ENCODE measurements at places on chromosomes 5 and 9.

DNA sequence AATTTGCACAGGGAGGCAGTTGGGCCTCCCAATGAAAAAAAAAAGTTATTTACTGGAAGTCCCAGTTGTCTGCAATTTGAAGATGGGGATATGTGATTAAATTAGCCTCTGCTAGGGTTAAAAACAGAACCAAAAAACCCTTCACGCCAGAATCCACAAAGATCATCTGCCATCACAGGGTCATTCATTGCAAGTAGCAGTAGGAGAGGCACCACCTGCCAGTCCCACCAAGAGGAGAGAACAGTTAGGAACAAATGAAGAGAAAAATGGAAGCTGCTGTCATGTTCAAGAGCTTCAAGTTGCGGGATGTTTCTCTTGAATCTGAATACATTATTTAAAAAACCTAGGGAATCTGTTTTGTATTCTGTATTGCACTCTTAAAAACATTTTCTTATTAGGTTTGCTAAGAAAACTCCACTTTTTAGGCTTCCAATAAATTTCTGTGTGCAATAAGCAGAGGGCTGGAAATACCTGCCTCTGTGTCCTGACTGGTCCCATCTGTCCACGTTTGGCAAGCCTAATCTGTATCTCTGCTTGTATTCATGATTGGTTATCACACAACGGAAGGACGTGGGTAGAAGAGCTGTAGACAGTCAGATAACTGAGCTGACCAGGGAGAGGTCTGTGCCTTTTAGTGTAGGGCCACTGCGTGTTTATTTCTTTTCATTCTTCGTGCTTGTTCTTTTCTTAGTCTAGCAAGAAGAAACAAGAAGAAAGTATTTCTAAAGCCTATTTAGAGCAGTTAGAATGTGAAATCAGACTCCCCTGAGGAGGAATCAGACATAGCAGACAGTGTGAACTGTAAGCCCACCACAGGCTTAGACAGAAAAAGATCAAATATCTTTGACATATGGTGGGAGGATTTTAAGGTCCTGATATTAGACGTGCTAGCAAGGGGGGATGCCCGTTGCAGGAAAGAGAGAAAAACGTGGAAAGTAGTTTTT, 630.6 kb upstream of the SEMA6A start:
- no peak for DNase-seq

GRCh38 chr5:73630765-73631164, 4.8 kb downstream of the ARHGEF28 start:
- DNase-seq, result no peak

DNA sequence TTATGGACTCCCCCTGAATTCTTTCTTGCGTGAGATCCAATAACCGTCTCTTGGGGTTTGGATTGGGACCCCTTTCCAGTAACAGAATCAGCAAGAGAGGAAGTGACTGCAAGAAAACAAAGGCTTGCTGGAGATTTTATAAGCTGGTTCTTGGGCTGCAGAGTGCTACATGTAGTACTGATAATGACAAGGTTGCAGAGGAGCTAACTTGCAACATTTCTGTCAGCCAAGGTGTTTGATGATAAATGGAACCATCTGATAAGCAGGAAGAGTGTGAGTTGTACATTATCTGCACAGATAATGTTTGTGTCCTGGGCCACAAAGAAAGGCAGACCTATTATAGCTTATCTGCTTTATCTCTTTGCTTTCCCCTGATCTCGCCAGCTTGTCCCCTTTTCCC, 37.1 kb downstream of the DNAJB5 start:
- DNase-seq, result no peak

- no peak for DNase-seq
Observed at GRCh38 chr9:23551929-23552707, 273.9 kb downstream of the ELAVL2 start.

- peak; percentile 88 for DNase-seq
Observed at GRCh38 chr5:38453506-38453905, 102.9 kb downstream of the LIFR start.

DNA sequence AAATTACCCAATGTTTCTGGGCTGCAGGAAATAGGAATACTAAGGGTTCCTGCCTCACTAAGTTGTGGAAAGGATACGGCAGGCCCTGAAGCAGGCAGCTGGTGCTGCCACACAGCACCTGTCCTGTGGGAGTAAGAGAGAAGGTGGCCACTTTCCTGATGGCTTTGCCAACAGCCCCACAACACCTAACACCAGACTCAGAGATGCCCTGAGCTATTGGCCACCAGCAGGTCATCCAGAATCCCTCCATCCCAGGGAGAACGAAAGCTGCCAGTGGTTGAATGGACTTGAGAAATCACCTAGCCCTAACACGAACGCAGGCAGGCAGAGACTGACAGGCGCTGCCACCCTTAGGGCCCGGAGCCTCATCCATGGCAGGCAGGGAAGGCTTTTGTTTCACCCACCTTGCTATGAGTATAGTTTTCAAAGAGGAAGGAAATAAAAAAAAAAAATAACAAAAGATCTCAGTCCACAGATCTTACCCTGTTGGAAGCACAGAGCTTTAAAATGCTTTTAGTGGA, 82.2 kb downstream of the DCP2 start:
- DNase-seq, result no peak

GRCh38 chr9:19967216-19967887, 178.5 kb upstream of the SLC24A2 start:
- no peak for DNase-seq

DNA sequence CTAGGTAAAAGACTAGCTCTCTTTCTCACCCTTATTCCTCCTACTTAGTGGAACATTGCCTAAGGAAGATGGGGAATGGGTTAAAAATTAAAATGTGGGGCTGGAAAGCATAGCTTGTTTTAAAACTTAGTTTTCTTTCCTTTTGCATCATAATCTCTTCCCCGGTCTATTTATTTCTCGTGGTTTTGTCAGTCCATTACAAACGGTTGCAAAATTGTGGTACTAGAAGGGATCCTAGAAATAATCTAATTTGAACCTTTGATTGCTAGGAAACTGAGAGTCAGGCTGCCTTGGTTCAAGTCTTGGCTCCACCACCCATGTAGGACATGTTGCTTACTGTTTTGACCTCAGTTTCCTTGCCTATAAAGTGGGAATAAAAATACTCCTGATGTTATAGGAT, 1.3 kb downstream of the IL31RA start:
- no peak for DNase-seq

DNA sequence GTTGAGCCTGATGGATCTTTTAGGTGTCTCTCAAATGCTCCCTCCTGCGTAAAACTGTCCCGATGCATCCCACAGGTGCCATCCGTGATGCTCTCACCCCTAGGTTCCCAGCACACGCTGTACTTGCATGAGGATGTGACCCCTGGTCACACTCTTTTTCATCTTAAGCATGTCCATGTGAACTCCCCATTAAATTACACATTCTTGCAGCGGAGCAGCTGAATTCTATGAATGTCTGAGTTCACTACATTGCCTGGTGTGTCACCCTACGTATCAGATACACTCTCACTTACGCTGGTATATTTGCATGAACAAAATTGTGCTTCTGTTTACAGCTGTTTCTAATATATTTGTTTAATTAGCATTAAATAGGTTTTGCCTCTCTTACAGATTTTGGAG, 105.3 kb upstream of the RETREG1 start:
- DNase-seq, result no peak

All from CD4-positive, CD25-positive, alpha-beta regulatory T cell (primary cell).